ENCODE measurements at places on chromosomes 1 and 21.

DNA sequence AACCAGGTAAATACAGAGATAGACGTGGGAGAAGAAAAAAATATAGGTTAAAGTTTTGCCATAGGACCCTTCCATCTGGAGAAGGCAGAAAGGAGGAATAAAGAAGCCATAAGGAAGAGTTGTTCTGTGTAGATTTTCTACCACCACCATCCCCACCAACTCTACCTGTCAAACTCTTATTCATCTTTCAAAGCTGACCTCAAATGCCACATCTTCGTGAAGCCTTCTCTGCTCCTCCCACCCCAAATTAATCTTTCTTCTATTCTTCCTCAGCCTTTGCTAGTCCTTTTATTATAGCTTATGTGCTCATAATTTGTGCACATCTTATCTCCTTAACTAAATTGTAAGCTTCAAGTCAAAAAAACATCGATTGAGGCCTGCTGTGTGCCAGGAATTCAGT lies 1.3 kb upstream of the NECTIN4 start:
- DNase-seq: no peak

GRCh38 chr1:233006541-233006973 lies 56.1 kb downstream of the NTPCR start:
- DNase-seq: no peak

DNA sequence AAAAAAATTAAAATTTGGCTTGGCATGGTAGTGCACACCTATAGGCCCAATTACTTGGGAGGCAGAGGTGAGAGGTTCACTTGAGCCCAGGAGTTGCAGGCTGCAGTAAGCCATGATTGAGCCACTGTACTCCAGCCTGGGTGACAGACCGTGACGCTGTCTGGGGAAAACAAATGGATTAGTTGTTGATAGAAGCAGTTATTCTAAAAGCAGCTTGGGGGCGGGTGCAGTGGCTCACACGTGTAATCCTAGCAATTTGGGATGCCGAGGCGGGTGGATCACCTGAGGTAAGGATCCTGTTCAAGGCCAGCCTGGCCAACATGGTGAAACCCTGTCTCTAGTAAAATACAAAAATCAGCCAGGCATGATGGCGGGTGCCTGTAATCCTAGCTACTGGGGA lies 40.3 kb downstream of the KIF1B start:
- DNase-seq: peak; percentile 19

- no peak for DNase-seq
Measured at GRCh38 chr1:231107151-231107550, 54.7 kb upstream of the TRIM67 start.

- DNase-seq: no peak
Measured at GRCh38 chr21:38765056-38765455, 40.7 kb upstream of the ETS2 start.

- peak; percentile 68 for DNase-seq
Measured at GRCh38 chr1:5333291-5333690, 658.9 kb downstream of the NPHP4 start.

GRCh38 chr1:200053646-200054045 lies 26.1 kb downstream of the NR5A2 start:
- no peak for DNase-seq

DNA sequence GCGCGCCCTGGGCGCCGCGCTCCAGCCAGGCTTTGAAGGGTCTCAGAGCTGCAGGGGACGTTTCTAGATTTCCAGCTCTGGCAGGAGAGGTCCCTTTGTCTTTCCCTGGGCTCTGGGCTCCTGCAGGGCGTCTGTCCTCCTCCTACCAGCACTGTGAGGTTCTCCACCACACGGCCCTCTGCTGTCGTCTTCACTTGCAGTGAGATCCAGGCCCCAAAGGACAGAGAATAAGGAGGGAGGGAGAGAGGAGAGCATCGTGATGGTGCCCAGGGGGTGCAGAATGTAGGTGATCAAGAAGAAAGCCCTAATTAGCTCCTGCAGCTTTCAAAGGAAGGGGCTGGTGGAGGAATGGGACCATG lies 4.2 kb upstream of the GNB1 start:
- DNase-seq: no peak

GRCh38 chr1:51433269-51433971 lies 85.6 kb downstream of the EPS15 start:
- DNase-seq: no peak

- peak; percentile 32 for DNase-seq
Measured at GRCh38 chr1:8939362-8939995, 6.2 kb upstream of the CA6 start.

GRCh38 chr21:34858559-34858958 lies 189.8 kb downstream of the CLIC6 start:
- DNase-seq: no peak

Measured in Caki2 (cell line).